HL-60 (cell line): ENCODE measurements at places on chromosomes 5 and 9.
A peak's percentile ranks its signal among the peaks of the same experiment; 100 is the strongest.

DNA sequence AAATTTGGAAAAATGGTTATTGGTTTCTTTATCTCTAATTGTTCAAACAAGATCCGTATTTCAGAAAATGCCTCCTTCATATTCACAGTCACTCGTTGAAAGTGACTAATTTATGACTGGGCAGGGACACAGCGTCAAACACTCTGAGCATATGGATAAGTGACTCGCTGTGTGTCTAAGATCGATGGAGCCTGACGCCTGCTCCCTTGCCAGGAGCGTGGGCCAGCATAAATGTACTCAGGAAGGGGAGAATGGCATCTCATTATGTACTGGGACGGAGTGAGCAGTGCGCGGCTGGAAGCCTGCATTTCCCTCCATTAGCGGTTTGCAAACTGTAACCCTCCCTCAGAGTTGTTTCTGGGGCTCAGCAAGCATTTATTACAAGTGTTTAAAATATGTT is 79.8 kb upstream of the CAST start:
- DNase-seq: no peak

DNA sequence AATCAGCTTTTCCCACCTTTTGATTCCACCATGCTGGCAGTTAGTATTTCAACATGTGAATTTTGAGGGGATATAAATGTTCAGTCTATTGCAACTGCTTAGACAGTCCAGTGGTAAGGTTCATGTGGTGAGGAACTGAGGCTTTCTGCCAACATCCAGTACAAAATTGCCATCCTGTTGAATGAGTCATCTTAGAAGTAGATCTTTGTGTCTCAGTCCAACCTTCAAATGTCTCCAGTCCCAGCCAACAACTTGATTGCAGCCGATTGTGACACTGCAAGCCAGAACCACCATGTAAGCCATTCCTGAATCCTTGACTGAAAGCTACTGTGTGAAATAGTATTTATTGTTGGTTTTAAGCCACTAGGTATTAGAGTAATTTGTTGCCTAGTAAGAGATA is 331.5 kb upstream of the GRIN3A start:
- DNase-seq: no peak

GRCh38 chr5:154944716-154945115 is 3.8 kb downstream of the MRPL22 start:
- no peak for DNase-seq

GRCh38 chr5:158654415-158654814 is 445.3 kb downstream of the EBF1 start:
- no peak for DNase-seq

DNA sequence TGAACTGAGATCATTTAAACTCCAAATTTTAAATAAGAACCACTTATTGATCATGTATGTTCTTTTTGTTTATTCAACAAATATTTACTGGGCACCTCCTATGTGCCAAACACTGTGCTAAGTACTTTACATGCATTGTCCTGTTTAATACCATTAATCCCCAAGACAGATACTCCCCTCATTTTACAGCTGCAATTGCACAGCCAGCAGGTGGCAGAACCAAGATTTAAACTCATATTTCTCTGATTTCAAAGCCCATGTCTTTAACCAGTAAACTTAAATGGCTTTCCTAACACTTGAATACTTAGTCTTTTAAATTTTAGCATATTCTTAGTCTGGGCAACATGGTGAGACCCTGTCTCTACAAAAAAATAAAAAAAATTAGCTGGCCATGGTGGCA is 43.4 kb upstream of the KIAA1958 start:
- peak; percentile 33 for DNase-seq

DNA sequence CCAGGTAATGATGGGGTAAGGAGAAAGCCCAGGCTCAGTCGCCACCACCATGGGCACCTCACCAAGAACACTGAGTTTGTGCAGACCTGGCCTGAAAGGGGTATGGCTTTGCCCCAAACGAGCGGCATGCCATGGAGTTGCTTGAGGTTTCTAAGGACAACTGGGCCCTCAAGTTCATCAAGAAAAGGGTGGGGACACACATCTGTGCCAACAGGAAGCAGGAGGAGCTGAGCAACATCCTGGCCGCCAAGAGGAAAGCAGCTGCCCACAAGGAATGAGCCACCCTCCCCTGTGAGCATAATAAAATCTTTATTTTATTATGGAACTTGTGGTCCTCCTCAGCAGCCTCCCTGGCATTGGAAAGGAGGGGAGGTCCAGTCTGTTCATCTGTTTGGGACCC is 23.8 kb downstream of the CD14 start:
- peak; percentile 79 for DNase-seq

GRCh38 chr5:135543485-135544304 is 7.9 kb upstream of the NEUROG1 start:
- no peak for DNase-seq

- no peak for DNase-seq
These were observed 30.2 kb upstream of the BASP1 start for GRCh38 chr5:17187011-17187785.

DNA sequence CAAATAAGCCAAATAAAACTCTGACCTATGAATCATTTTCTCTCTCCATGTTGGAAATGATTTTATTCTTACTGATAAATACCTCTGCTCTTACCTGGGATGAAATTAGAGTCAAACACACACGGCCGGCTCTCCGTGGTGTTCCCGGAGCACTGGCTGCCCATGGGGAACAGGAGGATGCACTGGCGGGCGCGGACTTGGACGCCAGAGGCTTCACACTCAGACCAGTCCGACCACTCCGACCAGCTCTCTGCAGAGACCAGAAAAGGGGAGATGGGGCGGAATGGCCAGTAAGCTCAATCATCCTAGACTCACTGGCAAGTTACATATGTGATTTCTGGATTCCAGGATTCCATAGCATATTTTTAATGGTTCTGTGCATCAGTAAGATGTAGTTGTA is 494.1 kb downstream of the SEMA5A start:
- no peak for DNase-seq

GRCh38 chr9:16710888-16711287 is 159.6 kb downstream of the BNC2 start:
- DNase-seq: no peak

- DNase-seq: no peak
These were observed 832.7 kb upstream of the ZNF608 start for GRCh38 chr5:125579182-125579581.

DNA sequence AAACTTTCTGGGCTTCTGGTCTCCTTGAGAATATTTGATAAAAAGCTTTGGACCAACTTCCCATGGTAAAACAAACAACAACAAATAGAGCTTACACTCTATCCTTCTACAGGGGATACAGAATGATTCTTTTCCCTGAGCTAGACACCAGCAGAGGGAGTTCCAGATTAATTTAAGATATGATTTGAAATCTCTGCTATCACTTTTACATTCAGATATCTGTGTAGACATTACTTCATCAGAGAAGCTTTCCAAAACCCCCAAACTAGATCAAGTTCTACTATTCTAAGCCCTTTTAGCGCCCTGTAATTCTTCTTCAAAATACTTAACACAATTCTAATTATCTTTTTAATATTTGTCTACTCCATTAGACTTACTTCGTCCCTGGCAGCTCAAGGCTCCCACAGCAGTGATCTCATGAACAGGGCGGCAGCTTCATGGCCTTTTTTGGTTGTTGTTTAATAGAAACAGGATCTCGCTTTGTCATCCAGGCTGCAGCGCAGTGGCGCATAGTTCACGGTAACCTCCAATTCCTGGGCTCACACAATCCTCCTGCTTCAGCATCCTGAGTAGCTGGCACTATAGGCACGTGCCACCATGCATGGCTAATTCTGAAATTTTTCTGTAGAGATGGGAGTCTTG is 955 bp upstream of the GALNT12 start:
- no peak for DNase-seq

DNA sequence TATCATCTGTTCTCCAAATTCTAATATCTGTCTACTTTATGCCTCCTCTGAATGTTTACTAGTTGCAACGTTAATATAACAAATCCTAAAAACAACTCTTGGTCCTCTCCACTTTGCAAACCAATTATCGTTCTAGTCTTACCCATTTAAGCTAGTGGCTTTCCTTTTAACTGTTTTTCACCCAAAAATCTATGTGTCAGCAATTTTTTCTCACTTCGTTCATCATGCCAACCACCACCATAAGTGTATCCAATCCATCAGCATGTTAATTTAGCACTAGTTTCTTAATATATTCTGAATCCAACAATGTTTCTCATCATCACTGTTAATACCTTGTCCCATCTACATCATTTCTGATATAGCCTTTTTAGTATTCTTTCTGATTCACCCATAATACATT is 90.0 kb upstream of the RORB start:
- DNase-seq: no peak

- peak; percentile 45 for DNase-seq
These were observed at the start of gene ZNF483 for GRCh38 chr9:111525056-111525977. ZNF483 (plus strand) TSS chr9:111525179; CDS start chr9:111527396, 2,217 bp downstream.
